SJSA1 (cell line): ENCODE measurements at places on chromosomes 7 and 10.

GRCh38 chr10:113044016-113044755, 94.1 kb downstream of the TCF7L2 start:
- no peak for DNase-seq
- H3K4me3 ChIP-seq = no peak overlapping the region
- peaks cover 33% of the 10 kb centered on the region for H3K4me1 ChIP-seq
- H3K36me3 ChIP-seq = peaks cover 14% of the 10 kb centered on the region
- no peaks in the 10 kb centered on the region for H3K27me3 ChIP-seq
- no peak overlapping the region for H3K27ac ChIP-seq

GRCh38 chr10:11338160-11338844, 273.1 kb downstream of the USP6NL start:
- H3K4me3 ChIP-seq = no peak overlapping the region
- H3K36me3 ChIP-seq = no peaks in the 10 kb centered on the region
- H3K27me3 ChIP-seq = no peaks in the 10 kb centered on the region
- DNase-seq = no peak

- H3K4me3 ChIP-seq = no peak overlapping the region
- peaks cover 89% of the 10 kb centered on the region for H3K36me3 ChIP-seq
- DNase-seq = peak; percentile 58
- peak overlapping the region; percentile 61; the same call in 1 of the 2 replicates for H3K27ac ChIP-seq
These were observed 44.2 kb downstream of the DLD start for GRCh38 chr7:107934991-107935770.

DNA sequence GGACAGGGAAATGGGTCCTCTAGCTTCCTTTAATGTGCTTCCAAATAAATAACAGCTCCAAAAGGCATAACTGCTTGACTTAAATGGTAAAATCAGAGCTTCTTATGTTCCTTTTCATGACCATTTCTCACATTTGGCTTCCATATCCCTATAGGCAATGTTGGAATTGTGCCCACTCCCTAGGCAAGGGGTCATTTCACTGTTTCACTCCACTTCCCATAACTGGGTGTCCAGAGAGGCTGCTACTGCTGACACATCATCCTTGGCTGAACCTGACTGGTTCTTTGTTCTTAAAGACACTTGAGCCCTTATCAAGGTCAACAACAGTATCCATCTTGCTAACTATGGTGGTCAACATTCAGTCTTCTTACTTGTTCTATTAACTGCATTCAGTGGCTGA, 37.1 kb downstream of the PRTFDC1 start:
- no peak overlapping the region for H3K27ac ChIP-seq
- H3K36me3 ChIP-seq = no peaks in the 10 kb centered on the region
- H3K27me3 ChIP-seq = no peaks in the 10 kb centered on the region
- no peak overlapping the region for H3K4me3 ChIP-seq

- H3K36me3 ChIP-seq = no peaks in the 10 kb centered on the region
- no peak for DNase-seq
- H3K4me1 ChIP-seq = no peaks in the 10 kb centered on the region
These were observed 26.6 kb downstream of the PDK4 start for GRCh38 chr7:95569720-95570119.

DNA sequence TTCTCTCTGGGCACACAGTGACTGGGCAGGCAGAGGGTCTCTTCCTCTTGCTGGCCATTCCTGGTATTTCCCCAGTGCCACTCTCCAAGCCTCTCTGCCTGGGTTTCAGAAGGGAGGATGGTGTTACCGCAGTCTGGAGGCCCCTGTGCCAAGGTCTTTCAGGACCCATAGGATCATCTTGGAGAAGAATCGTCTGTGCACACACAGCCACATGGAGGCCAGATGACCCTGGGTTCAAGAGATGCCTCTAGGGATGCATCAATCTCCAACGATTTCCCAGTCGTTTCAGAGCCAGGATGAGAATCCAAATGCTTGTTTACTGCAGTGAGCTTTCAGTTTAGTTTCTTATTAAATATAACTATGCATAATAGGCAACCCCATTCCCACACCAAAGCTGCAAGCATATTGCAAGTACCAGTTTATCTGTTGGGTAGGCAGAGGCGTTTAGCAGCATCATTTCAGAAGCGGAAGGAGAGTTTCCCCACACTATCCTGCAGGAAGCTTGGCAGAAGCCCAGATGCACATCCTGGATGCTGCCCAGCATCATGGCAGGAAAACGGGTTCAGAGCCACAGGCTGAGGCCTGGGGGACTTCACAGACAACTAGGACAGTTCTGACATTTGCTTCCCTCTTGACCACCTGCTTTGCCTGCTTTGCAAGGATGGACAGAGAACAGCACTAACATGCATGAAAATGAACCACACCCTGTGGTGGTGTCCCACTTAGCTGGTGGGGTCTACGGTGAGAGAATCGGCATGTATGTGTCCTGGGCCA, 134.7 kb upstream of the FAM20C start:
- H3K4me3 ChIP-seq = no peak overlapping the region
- no peaks in the 10 kb centered on the region for H3K27me3 ChIP-seq
- DNase-seq = no peak
- no peaks in the 10 kb centered on the region for H3K36me3 ChIP-seq
- no peak overlapping the region for H3K27ac ChIP-seq

DNA sequence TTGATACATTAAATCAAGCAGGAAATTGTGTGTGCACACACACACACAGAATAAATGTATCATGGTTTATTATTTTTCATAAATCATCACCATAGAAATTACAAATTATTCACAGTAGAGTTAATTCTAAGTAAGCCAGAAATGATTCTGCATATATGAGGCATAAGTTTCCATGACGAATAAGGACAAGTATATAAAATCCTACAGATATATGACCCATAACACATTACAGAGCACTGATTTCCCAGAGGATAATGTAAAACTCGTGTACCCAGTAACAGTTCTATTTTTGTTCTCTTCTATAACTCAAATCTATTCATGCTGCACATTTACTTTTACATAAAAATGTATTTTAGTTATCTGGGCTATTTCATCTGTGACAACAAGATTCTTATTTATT, 169.7 kb downstream of the LRRTM3 start:
- H3K4me1 ChIP-seq = no peaks in the 10 kb centered on the region
- no peaks in the 10 kb centered on the region; the same call in 1 of the 2 replicates for H3K27me3 ChIP-seq
- no peak overlapping the region for H3K4me3 ChIP-seq
- H3K27ac ChIP-seq = no peak overlapping the region
- no peaks in the 10 kb centered on the region for H3K36me3 ChIP-seq
- DNase-seq = no peak

DNA sequence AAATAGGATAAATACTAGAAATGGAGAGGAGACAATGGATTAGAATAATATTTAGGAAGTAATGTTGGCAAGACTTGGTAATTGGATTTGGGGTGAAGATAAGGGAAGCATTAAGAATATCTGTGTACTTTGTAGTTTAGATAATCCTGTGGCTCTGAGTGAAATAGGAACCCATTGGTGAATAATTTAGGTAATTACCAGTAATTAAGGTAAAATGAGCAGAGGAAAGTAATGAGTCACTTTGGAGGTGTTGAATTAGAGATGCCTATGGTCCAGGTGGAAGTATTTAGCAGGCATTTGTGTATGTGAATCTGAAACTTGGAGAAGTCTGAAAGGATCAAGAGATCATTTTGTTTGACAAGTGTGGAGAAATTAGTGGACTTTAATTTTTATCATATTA, 5.7 kb downstream of the C1GALT1 start:
- peaks cover 5% of the 10 kb centered on the region; the same call in 1 of the 2 replicates for H3K4me1 ChIP-seq
- DNase-seq = no peak
- no peaks in the 10 kb centered on the region for H3K27me3 ChIP-seq

DNA sequence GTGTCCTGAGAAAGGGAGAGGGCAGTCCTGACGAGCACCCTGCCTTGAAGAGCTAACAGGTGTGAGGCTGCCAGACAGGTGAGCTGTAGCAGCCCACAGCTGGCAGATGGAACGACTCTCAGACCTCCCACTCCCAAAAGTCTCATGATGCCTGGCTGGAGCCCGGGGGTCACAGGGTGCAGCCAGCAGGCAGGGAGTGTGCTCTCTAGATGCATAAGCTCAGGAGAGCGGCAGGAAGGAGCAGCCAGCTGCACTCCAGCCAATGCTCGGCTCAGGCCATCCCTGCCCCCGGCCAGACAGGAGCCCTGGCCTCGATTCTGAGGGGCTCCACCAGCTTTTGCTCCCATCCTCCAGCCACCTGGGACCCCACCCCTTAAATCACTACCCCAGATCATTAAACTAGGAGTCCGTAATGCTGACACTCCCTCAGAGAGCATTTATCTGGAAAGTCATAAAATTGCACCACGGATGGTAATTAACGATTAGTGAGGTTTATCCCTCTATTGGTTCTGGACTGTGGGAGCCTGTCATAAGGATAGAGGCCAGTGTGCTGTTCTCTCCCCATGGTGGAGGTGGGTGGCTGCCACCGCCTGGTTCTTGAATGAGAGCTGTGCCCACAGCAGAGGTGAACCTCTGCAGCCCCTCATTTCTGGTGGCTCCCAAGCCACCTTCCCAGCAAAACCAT, 63.5 kb upstream of the ZMIZ1 start:
- H3K4me1 ChIP-seq = peaks cover 7% of the 10 kb centered on the region
- no peaks in the 10 kb centered on the region for H3K36me3 ChIP-seq
- no peaks in the 10 kb centered on the region for H3K27me3 ChIP-seq
- no peak overlapping the region for H3K27ac ChIP-seq

GRCh38 chr10:128087146-128087883, 38.9 kb downstream of the MKI67 start:
- H3K27ac ChIP-seq = no peak overlapping the region
- H3K4me3 ChIP-seq = no peak overlapping the region
- H3K36me3 ChIP-seq = no peaks in the 10 kb centered on the region
- no peaks in the 10 kb centered on the region for H3K4me1 ChIP-seq
- DNase-seq = no peak
- no peaks in the 10 kb centered on the region for H3K27me3 ChIP-seq

- no peaks in the 10 kb centered on the region; the same call in 1 of the 2 replicates for H3K27me3 ChIP-seq
- H3K4me1 ChIP-seq = no peaks in the 10 kb centered on the region
- no peak for DNase-seq
- H3K27ac ChIP-seq = no peak overlapping the region
- no peaks in the 10 kb centered on the region for H3K36me3 ChIP-seq
These were observed 47.4 kb upstream of the R3HCC1L start for GRCh38 chr10:98086837-98087708.

GRCh38 chr10:99984211-99985034, 25.3 kb downstream of the DNMBP start:
- H3K4me1 ChIP-seq = peaks cover 34% of the 10 kb centered on the region
- peaks cover 4% of the 10 kb centered on the region; the same call in 1 of the 2 replicates for H3K36me3 ChIP-seq

- H3K27ac ChIP-seq = no peak overlapping the region
- H3K4me3 ChIP-seq = no peak overlapping the region
- no peaks in the 10 kb centered on the region for H3K4me1 ChIP-seq
- no peaks in the 10 kb centered on the region for H3K36me3 ChIP-seq
- DNase-seq = no peak
- H3K27me3 ChIP-seq = 0 out of 2 replicates have a peak, but pooled peaks cover 2% of the 10 kb centered on the region
These were observed 545.9 kb downstream of the SORCS1 start for GRCh38 chr10:106618646-106619045.

DNA sequence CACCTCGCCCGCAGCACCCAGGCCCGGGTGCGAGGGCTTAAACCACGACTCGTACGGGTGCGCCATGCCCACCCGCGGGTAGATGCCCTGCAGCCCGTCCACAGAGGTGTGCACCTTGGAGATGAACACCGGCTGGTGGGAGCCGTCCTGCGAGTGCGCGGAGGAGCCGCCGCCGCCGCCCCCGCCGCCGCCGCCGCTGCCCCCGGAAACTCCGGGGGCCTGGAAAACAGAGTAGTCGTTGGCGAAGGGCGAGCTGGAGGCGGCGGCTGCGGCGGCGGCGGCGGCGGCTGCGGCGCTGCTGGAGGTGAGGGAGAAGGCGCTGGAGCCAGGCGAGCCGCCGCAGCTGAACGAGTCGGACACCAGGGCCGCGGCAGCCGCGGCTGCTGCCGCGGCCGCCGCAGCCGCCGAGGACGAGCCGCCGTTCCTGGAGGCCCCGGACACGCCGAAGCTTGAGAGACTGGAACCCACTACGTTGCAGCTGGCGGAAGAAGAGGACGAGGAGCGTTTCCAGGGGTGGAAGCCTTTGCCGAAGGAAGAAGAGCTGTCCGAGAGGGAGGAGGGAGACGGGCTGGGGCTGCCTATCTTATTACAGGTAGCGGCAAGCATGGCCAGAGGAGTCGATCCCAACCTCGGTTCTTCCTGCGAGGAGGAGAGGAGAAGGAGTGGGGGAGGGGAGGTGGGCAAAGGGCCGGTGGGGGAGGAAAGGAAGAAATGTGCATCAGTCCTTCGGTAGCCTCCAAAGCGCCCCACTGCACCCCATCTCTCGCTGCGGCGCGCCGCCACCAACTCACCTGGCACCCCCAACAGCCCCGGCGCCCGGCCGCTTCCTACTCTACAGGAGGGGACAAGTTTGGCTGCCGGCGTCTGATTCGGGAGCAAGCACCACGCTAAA, 1.3 kb downstream of the SP8 start:
- H3K36me3 ChIP-seq = no peaks in the 10 kb centered on the region
- H3K4me3 ChIP-seq = no peak overlapping the region
- no peak overlapping the region for H3K27ac ChIP-seq

DNA sequence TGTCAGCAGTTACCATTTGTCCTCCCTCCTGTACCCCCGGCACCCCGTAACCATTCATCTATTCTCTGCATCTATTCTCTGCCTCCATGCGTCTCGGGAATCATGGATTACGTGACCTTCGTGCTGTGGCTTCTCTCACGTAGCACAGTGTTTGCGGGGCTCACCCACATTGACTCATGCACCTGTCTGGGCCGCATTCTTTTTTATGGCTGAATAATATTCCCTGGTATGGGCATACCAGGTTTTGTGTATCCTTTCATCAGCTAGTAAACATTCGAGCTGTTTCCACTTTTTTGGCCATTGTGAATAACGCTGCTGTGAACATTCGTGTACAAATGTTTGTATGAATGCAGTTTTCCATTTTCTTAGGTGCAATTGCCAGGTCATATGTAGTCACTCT, 17.7 kb downstream of the CUX1 start:
- no peaks in the 10 kb centered on the region for H3K27me3 ChIP-seq
- no peaks in the 10 kb centered on the region for H3K4me1 ChIP-seq
- H3K27ac ChIP-seq = no peak overlapping the region
- no peak for DNase-seq
- no peak overlapping the region for H3K4me3 ChIP-seq

GRCh38 chr10:58981846-58982245, 194.6 kb upstream of the PHYHIPL start:
- no peaks in the 10 kb centered on the region for H3K27me3 ChIP-seq
- no peak for DNase-seq
- no peak overlapping the region for H3K27ac ChIP-seq
- H3K4me3 ChIP-seq = no peak overlapping the region
- H3K4me1 ChIP-seq = no peaks in the 10 kb centered on the region
- H3K36me3 ChIP-seq = no peaks in the 10 kb centered on the region

GRCh38 chr7:40722242-40722641, 587.4 kb downstream of the SUGCT start:
- H3K27me3 ChIP-seq = no peaks in the 10 kb centered on the region
- no peak overlapping the region for H3K27ac ChIP-seq
- H3K4me1 ChIP-seq = peaks cover 9% of the 10 kb centered on the region
- no peak for DNase-seq
- H3K4me3 ChIP-seq = no peak overlapping the region

DNA sequence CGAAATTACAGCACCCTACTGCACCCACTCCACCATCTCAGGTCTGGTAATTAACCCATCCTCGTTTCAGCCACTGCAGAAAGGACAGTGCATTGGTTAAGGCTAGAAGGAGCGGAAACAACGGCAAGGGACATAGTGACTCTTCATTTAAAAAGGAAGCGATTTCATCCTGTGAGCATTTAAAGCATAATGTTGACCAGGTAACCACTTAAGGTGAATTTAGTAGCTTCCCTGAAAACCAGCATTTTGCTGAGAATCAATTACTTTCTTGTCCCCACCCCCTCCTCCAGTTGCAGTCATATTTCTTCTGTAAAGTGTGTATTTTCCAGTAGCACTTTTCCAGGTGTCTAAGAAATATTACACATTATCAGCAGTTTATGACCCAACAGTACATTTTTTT, 821 bp upstream of the JAZF1 start:
- DNase-seq = no peak
- no peaks in the 10 kb centered on the region for H3K27me3 ChIP-seq
- no peak overlapping the region for H3K27ac ChIP-seq
- no peak overlapping the region for H3K4me3 ChIP-seq
- peaks cover 7% of the 10 kb centered on the region; the same call in 1 of the 2 replicates for H3K36me3 ChIP-seq
